ENCODE measurements at places on chromosomes 2 and 18.

GRCh38 chr2:144194326-144195071, 325.4 kb downstream of the ZEB2 start:
- no peak for DNase-seq

GRCh38 chr2:120910956-120911951, 175.6 kb downstream of the GLI2 start:
- DNase-seq = no peak

- DNase-seq = no peak
These were observed 72.5 kb downstream of the XIRP2 start for GRCh38 chr2:166960702-166961270.

DNA sequence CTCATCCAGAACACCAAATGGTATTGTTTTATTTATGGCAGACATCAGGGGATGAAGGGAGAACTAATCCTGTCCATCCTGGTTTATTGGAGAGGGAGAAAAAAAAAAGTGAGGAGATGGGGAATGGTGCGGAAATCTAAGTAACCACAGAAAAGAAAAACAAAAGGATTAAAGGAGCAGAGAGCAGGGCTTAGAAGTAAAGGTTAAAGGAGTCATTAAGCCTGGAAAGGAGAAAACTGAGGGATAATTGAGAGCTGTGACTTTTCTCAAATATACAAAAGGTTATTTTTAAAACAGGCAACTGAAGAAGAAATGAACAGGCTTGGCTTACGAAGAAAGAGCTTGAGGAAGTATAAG, 127.2 kb upstream of the PPP1CB start:
- no peak for DNase-seq

DNA sequence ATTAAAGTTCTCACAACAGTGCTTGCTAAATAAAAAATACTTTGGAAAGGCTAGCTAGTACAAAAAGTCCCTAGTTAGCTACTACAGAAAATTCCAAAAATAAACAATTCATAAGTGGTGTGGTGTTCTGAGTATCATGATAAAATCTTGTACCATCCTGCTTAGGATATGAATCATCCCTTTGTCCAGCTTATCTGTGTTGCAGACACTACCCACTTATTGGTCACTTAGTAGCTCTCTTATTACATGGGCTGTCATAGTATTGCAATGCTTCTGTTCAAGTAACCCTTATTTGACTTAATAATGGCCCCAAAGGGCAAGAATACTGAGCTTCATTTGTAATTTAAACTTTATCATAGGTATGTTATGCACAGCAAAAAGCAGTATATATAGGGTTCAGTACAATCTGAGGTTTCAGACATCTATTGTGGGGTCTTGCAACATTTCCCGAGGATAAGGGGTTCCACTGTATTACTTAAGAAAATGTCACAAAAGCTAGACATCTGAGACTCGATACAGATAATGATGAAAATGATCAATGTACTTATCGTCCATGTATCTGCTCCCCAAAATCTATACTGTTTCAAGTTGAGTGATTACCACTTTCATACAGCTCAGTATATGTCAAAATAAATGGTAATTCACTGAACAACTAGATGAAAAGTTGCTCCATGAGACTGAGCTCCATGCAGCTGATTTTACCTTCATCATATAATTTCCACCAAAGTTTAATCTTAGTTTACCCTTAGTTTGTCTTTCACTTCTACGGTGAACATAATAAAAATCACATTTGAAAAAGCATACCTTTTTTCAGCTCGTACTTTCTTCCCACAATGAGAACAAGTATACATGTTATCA, 93.8 kb downstream of the C2orf74 start:
- DNase-seq = no peak

Measured in activated T-cell treated with anti-CD3 and anti-CD28 coated beads, Interleukin-2, amount 50 U/mL, for 48 hours (primary cell).